ENCODE measurements at places on chromosomes 1 and 21.

DNA sequence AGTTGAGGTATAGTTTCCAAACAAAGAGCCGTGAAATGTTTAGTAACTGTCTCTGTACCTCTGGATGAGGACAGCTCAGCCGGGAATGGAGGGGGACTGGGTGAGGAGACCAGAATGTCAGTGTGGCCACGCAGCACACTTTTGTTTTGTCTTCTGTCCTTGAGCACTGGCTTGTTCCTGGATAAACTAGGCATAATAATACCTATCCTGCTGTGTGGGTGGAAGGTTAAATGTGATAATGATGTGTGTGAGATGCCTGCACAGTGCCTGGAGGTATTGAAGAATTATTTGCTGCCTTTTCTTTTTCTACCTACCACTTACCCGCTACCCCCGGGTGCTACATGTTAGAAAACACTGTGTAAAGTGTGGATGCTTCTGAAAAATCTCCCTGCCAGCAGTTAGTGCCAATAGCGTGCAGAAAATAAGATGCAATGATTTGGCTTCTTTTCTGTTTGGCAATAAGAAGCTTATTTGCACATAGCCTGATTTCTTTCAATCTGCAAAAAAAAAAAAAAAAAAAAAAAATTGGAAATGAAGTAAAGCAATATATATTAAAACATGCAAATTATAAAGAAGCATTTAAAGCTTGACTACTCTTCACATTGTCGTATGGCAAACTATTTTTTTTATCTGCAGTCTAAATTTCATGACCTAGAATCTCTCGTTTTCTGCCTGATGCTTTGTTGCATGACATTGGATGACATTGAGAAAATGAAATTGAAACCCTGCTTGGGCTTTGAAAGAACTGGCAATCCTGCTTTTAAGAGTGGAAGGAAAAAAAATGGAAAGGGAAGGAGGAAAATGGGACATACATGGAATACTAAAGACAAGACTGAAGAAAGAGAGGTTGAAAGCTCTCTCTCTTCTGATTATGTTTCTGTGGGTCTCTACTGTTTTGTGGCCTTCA, 89.5 kb downstream of the DISC1 start:
- no peak for DNase-seq

DNA sequence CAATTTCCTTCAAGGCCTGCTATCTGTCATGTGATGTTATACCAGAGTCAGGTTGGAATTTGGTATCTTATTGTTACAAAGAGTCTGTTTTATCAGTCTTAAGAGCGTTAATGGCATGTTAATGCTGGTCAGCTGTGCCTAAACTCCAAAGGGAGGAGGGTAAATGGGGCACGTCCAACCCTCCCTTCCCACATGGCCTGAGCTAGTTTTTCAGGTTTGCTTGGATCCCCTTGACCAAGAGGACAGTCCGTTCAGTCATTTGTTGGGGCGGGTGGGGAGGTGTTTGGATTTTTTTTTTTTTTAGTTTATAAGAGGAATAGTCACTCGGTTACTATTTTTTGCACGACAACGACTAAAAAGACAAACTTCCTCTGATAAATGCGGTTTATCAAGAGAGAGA, 63.8 kb upstream of the LYST start:
- DNase-seq = no peak

- DNase-seq = no peak
These were observed 13.8 kb downstream of the LYST start for GRCh38 chr1:235852887-235853286.

GRCh38 chr1:38489844-38490270, 369.7 kb downstream of the RRAGC start:
- DNase-seq = peak; percentile 6

DNA sequence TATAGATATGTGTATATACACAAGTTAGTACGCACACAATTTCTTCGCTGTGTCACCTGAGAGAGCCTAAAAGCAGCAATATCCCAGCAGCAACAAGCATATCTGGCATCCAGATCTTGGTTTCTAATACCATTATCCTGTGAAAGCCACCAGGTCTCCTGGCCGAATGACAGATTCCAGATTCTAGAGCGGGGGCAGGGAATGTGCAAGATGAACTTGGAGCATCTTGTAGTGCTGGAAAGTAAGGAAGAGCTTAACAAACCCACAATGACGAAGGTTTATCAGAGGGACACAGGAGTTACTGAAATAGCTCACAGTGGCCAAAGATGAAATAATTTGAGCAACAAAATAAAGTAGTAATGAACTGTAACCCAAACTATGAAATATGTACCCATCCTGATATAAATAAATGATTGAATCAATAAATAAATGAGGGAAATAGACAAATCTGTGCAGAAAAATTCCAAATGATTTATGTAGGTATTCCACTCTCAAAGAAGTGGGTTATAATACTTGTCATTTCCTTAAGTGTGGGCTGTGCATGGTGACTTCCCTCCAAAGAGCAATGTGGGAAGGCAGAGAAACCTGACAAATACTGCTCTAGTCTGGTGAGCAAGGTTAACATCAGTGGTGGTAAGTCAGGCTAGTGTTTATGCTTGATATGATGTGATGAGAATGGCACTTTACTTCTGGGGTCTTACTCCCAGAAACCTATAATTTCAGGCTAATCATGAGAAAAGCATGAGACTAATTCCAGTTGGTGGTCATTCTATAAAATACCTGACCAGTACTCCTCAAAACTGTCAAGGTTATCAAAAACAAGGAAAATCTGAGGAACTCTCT, 67.9 kb downstream of the LRRC8D start:
- no peak for DNase-seq

GRCh38 chr21:42784896-42785451, 94.4 kb downstream of the WDR4 start:
- no peak for DNase-seq

DNA sequence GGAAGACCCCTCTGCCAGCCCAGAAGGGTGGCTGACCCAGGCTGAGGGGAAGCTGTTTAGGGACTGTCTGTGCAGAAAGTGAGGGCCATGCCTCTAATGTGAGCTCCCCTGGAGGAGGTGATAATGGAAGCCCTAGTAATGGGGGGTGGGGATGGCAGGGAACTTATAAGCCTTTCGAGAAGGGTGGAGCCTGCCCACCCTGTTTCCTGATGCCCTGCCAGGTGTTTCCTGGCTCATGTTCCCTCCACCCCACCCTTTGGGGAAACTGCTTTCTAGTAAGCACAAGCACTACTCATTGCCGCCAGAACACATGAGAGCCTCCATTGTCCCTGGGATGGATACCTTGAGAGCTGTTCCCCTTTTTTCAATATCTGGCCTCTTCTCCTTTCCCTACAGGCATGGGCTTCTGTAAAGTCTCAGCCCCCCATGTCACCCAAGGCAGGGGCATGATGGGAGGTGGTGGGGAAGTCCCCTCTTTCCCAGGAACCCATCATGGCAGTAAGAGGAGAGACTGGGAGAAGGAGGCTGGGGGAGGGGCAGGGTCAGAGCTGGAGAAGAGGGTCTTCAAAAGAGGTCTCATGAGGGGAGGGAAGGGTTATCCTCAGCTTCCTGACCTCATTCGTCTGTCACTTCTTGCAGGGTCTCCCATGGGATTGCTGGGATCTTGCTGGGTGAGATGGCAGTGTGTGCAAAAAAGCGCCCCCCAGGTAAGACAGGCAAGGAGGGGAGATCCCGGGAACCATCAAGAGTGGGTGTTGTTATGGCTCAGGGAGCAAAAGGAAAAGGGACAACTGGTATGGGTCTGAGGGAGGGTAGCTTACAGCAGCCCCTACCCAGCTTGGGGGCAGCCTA, 2.4 kb downstream of the ATP8B2 start:
- DNase-seq = no peak

DNA sequence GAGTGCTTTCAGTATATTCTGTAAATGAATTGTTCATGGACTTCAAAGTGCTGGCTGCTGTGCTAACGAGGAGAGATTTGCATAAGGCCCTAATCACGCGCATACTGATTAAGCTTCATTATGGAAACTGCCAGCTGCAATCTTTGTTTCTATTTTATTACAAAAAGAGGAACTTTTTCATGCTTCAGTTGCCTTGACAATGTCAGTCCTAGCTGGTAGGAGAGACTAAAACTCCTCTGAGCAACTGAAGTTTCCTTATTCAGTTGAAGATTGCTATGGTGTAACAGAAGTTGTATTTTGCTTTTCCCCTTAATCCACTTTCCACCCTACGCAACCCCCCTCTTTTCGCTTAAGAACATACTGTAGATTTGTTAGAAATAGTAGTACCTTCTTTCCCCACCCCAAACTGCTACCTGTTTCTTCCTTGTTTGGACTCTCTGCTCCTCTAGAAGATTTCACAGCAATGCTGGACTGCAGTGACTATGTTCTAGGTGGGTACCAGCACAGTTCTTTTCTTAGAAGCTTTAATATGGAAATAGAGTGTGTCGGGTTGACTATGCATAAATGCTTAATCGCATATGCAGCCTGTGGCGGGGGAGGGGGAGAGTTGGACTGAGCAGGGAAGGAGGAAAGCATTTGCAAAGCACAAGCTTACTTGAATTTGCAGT, 108.3 kb downstream of the POU2F1 start:
- DNase-seq = no peak
